ENCODE measurements at places on chromosomes 16 and 17.

DNA sequence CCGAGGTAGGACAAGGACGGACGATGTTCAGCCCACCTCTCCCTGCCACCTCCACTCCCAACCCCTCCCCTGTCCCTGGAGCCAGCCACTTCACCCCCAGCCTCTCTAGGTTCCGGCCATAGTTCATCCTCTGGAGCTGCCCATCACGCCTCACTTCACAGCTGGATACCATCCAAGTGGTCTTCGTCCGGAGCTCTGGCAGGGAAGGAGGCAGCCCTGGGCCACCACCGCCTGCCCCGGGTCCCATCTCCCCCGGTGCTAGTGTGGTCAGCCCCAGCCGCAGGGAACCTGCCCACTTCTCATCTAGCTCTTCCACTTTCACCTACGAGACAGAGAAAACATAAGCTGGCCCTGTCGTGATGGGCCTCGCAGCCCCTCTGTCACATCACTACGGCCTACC lies 6.3 kb upstream of the GPS2 start:
- DNase-seq: no peak

GRCh38 chr16:58126451-58126961 lies 2.7 kb downstream of the CFAP20 start:
- DNase-seq: no peak

GRCh38 chr17:66337866-66338485 lies 35.6 kb downstream of the PRKCA start:
- DNase-seq: no peak

DNA sequence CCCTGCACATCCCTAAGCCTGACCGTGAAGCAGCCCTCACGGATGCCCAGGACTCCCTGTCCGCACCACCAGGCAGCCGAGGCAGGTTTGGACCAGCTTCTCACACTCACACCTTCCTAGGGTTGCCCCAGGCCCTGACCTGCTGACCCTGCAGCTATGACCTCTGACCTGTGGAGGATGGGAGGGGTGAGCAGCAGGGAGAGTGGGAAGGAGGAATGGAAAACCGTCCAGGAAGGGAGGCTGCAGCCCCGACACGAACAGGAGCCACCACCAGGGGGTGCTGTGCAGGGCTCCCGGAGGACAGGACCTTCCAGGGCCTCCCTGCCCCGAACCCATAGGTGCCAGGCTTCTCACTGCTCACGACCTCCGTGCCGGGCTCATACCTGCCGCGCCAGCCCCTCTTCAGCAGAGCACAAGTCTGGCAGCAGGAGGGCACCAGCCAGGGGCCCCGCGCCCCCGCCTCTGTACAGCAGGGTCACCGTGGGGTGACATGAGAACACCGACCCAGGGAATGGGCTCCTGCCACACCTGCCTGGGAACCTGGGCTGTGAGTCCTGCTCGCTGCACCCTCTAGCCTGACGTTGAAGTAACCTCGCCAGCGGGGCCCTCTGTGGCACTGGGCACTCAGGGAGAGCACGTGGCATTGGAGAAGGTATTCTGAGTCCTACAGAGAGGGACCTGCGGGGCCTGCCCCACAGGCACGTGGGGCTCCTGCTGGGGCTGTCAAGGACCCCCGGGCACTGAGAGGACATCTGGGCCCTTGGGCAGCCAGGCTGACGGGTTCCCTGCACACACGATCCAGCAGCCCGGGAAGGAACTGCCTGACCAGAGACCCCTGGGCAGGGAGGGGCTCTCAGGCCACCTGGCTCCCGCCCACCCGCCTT lies 37.6 kb downstream of the CTU2 start:
- DNase-seq: peak; percentile 67

Measured in activated CD4-positive, alpha-beta T cell treated with anti-CD3 and anti-CD28 coated beads for 1 hour (primary cell).